ENCODE measurements at places on chromosomes 2 and 18. TPM values are rescaled to one million over a fixed set of nuclear protein-coding genes. Genes with fewer than 3 reads are reported as not detected.

- DNase-seq: no peak
Observed at GRCh38 chr2:157726946-157727345, 98.3 kb upstream of the ACVR1C start.

Gene PPP4R3B
- polyA plus RNA-seq: 34.6 TPM

Gene OTOS
- polyA plus RNA-seq: not detected

GRCh38 chr18:47830772-47831171, 99.7 kb downstream of the SMAD2 start:
- DNase-seq: no peak

Gene UGT1A1
- 1.9 TPM for polyA plus RNA-seq

GRCh38 chr2:6913415-6914157, 3.6 kb upstream of the RNF144A start:
- DNase-seq: no peak

Gene TGFA
- 7.1 TPM for polyA plus RNA-seq

Gene KLHL14
- not detected for polyA plus RNA-seq

- no peak for DNase-seq
Observed at GRCh38 chr2:177328056-177328455, 63.5 kb upstream of the NFE2L2 start.

GRCh38 chr18:59459369-59460071, 100.5 kb upstream of the LMAN1 start:
- peak; percentile 30 for DNase-seq

DNA sequence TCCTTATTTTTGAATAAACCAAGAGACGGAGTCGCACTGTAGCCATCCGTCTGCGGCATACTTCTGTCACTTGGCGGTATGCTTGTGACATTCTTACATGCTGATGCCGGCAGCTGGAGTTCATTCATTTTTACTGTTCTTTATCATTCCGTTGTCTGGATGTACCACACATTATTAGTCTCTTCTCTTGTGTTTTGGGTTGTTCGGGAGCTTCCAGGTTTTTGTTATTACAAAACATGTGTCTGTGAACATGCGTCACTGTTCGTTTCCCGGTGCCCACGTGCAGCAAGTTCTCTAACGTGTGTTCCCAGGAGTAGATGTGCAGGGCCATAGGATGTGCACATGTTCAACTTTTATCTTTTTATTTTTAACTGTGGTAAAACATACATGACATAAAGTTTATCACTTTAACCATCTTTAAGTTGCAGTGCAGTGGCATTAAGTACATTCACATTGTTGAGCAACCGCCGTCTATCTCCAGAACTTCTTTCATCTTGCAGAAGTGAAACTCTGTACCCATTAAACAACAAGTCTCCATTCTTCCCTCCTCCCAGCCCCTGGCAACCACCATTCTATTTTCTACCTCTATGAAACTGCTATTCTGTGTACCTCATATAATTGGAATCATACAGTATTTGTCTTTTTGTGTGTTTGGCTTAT, 40.1 kb downstream of the MTCL1 start:
- DNase-seq: no peak

DNA sequence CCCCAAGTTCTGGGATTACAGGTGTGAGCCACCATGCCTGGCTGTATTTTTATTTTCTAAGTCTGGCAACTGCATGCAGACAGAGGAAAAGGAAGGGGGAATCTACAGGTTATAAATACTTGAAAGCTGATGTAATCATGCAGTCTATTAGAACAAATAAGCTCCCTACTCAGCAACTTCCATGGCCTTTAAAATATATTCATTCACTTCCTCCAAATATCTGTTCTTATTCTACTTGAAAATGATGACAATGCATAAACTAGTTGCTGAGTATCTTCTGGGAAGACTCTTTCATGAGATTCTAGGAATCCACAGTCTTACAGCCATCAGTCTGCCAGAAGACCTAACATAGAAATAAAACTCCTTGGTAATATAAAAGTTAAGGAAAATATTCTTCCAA, 66.9 kb upstream of the NCKAP5 start:
- DNase-seq: no peak

- no peak for DNase-seq
Observed at GRCh38 chr2:67067656-67068055, 329.5 kb upstream of the ETAA1 start.

GRCh38 chr2:224401641-224402342, at the start of gene FAM124B:
TSS of gene FAM124B (minus strand) at chr2:224402107. CDS start at chr2:224401768, 339 bp downstream.
- no peak for DNase-seq

DNA sequence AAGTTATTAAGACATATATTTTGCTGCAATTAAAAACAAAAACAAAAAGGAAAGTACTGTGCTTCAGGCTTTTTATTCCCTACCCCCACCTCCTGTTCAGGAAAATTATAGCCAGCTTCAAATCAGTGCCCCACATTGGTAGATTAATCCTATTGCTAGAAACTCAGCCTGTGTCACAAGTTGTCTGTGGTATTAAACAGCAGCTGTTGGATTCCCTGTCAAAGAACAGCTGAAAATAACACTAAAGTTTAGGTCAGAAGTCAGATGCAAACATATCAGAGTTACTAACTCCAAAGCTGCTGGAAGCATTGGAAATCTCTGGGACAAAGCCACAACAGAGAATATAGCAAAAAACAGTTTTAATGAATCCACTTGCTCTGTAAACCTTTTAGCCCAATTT, 818 bp upstream of the CCDC141 start:
- no peak for DNase-seq

DNA sequence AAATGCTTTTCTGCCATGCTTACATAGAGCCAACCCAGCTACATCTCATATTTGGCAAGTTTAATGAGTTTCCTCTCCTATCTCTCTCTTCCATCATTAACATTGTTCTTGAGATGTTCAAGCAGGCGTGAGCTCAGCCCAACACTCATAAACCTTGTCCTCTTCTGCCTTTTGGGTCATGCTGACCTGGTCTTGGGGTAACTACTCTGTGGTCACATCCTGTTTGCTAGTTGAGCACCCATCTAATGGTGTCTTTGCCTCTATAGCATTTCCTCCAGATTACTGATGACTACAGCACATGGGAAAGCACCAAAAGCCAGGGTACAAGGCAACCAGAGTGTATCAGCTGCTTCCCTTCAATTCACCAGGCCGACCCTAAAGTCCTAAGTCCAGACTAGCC, 366.9 kb upstream of the HNRNPA3 start:
- no peak for DNase-seq

DNA sequence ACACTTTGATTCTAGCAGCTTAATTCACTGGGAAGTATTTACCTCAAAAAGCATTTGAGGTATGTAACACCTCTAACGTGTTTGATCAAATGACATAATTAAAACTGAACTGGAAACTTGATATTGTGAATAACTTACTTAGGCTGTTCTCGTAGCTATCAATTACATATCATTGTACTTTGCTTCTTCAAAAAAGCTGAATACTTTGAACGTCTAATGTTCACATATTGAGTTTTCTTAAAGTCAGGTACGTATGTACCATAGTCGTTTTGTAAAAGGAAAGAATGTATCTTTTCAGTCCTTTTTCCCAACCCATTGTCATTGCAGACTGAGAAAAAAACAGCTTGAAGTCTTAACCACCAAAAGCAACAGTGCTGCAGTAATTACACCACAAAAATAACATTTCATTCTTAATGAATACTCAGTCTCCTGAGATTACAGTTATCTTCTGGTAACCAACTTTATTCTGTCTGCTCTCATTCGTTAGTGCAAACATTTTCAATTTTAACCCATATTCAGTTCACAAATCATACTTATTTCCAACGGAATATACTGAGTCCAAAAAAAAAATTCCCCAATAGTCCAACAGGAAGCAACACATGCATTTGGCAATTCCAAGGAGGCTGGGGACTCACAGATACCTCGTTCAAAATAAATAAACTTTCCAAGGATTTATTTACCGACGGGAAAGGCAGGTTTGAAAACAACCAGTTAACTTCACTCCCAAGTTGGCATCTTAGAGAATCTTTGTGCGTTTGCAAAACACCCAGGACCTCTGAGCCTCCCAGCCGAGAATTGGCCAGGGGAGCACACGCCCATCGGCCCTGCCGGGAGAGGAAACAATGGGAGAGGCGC, 1.1 kb downstream of the CHN1 start:
- peak; percentile 47 for DNase-seq

DNA sequence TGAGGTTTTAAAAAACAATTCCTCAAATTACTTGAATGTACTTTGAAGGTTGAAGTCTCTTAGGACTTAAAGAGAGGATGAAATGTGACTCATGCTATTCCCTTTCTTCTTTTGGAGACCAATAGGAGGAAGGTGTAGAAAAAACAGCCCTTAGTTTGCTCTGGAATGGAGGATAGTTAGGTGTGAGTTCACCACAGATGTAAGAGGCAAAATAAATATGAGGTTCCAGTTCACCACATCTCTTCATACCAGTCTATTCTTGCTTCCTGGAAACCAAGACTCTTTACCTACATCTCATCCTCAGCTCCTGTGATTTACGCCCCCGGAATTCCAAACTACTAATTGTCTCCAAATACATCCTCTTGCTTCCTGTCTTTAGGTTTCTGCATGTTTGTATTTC, 77.5 kb upstream of the TTC21B start:
- DNase-seq: no peak

Gene SGPP2
- polyA plus RNA-seq: 0.08 TPM

- DNase-seq: no peak
Observed at GRCh38 chr2:229409751-229410181, 138.7 kb upstream of the PID1 start.

Gene SERPINB4
- polyA plus RNA-seq: not detected

Gene ABCB11
- 0.03 TPM for polyA plus RNA-seq

- no peak for DNase-seq
Observed at GRCh38 chr18:44846450-44846849, 165.8 kb downstream of the SETBP1 start.

GRCh38 chr2:109284826-109285225, 155.8 kb downstream of the SH3RF3 start:
- no peak for DNase-seq

DNA sequence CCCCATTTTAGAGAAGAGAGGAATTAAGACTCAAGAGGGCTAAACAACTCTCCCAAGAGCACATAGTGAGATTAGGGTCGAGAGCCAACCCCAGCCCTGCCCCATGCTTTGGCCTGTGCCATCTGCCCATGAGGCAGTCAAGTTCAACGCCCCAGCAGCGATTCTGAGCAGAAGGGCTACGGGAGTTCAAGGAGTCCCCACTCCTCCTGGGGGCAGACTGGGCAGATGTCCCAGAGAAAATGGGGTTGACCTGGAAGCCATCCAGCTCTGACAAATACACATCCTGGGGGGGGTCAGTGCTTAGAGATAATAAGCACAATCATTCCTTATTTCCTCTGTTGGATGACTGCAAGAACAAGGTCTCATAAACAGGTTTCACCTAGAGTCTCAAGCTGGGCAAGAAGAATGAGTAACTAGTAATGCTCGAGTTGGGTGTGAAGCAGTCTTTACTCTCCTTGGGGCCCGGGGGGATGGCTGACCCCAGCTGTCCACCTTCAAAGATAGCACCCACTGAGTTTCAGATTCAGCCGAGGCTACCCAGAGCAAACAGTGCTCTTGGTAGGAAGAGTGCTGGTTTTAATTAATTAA, 716.4 kb downstream of the RNF144A start:
- no peak for DNase-seq

DNA sequence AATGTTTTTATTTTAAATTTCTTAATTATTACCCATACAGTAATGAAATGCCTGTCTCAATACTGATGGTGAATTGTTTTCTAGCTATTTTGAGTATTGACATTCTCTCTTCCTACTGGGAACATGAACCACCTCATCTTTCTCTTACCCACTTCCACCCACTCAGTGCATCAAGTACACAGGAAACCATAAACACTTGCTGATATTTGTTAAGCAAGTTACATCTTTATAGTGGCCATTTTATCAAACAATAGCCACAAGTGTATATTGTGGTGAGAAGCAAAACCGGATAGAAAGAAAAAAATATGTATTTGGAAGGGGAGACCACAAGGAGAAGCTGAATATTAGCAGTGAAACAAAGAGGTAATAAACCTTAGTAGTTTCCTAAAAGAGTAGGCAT, 368.1 kb upstream of the HNRNPA3 start:
- DNase-seq: no peak

Gene ASB18
- polyA plus RNA-seq: not detected

DNA sequence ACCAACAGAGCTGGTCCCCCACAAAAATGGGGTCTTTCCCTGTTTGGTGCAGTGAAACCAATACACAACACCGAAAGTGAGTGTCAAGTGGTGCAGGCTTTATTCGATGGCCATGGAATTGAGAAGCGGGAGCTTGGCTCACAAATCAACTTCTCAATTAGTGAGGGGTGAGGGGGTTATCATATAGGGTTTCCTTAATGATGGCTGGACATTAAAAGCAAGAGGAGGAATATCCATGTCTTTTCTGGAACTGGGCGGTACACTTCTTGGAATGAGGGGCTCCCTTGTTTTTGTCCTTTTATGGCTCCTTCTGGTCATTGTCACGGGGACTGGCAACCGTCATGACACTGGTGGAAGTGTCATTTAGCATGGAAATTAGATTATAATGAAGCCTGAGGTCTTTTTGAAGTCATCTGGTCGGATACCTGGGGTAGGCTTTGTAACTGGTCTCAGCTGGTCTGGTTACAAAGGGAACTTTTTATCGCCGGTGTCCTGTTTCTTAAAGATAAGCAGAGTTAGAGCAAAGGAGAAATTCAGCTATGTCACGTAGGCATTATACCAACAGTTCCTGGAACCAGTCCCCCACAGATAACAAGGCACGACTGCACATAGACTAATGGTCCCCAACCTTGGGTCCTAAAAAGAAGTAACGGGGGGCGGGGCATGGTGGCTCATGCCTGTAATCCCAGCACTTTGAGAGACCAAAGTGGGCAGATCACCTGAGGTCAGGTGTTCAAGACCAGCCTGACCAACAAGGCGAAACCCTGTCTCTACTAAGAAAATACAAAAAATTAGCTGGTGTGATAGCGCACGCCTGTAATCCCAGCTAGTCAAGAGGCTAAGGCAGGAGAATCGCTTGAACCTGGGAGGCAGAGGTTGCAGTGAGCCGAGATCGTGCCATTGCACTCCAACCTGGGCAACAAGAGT, 93.5 kb upstream of the NDUFV2 start:
- no peak for DNase-seq

Gene RFX8
- polyA plus RNA-seq: not detected

Gene PLEKHB2
- 57.5 TPM for polyA plus RNA-seq

GRCh38 chr2:71067567-71068217, 756 bp upstream of the NAGK start:
- no peak for DNase-seq

GRCh38 chr2:236642125-236642524, 72.5 kb downstream of the ACKR3 start:
- no peak for DNase-seq

Gene GAREM2
- 4.5 TPM for polyA plus RNA-seq

GRCh38 chr2:20432714-20433113, 14.2 kb upstream of the RHOB start:
- no peak for DNase-seq

Measured in A549 (cell line).